CD14-positive monocyte (primary cell): ENCODE measurements at places on chromosomes 16 and 17. TPM values are rescaled to one million over a fixed set of nuclear protein-coding genes. Genes with fewer than 3 reads are reported as not detected.

Gene CCDC144A
- polyA plus RNA-seq: 0.03 and 0.23 TPM in 2 replicates

Gene DLX4
- polyA plus RNA-seq: 0.20 TPM

Gene ZKSCAN2
- 0.44 TPM for polyA plus RNA-seq

Gene SCIMP
- 164 TPM for polyA plus RNA-seq

Gene FNDC8
- not detected for polyA plus RNA-seq

Gene LGALS9B
- not detected for polyA plus RNA-seq

Gene HS3ST3A1
- polyA plus RNA-seq: not detected

Gene AGRP
- polyA plus RNA-seq: 0.32 TPM

Gene ZG16B
- 12.9 TPM for polyA plus RNA-seq

Gene KRT28
- polyA plus RNA-seq: not detected in 2 replicates

Gene LGALS9
- polyA plus RNA-seq: 149 TPM

Gene KRTAP9-4
- polyA plus RNA-seq: not detected in 2 replicates

Gene CRHR1
- polyA plus RNA-seq: not detected

Gene DBNDD1
- not detected for polyA plus RNA-seq

Gene ICAM2
- 174 TPM for polyA plus RNA-seq

Gene TBX21
- 0.16 TPM for polyA plus RNA-seq

Gene DNAH3
- not detected in 2 replicates for polyA plus RNA-seq

Gene TP53TG3
- not detected for polyA plus RNA-seq

Gene SAP30BP
- polyA plus RNA-seq: 43.8 TPM

Gene ANKRD40CL
- not detected for polyA plus RNA-seq

Gene CETP
- polyA plus RNA-seq: 0.52 and 0.61 TPM in 2 replicates

Gene MLST8
- 54.3 and 85.5 TPM in 2 replicates for polyA plus RNA-seq

Gene LAT
- 21.0 and 25.2 TPM in 2 replicates for polyA plus RNA-seq

Gene COG1
- 20.7 and 24.4 TPM in 2 replicates for polyA plus RNA-seq

Gene TBC1D3
- polyA plus RNA-seq: not detected

Gene HSD11B2
- not detected for polyA plus RNA-seq

Gene FBXO47
- not detected in 2 replicates for polyA plus RNA-seq

Gene CDC42EP4
- 9.9 and 12.7 TPM in 2 replicates for polyA plus RNA-seq

Gene MRPS34
- 109 TPM for polyA plus RNA-seq

Gene LRRC36
- 0.65 and 0.92 TPM in 2 replicates for polyA plus RNA-seq

Gene LUC7L
- 4.0 TPM for polyA plus RNA-seq

Gene GCGR
- polyA plus RNA-seq: not detected in 2 replicates

Gene HS3ST3B1
- 0.32 and 0.46 TPM in 2 replicates for polyA plus RNA-seq

Gene NTN1
- polyA plus RNA-seq: not detected

Gene MYH13
- not detected in 2 replicates for polyA plus RNA-seq

Gene C16orf96
- polyA plus RNA-seq: not detected

Gene MT1F
- 21.9 TPM for polyA plus RNA-seq

Gene SEPTIN12
- not detected for polyA plus RNA-seq

Gene WNK4
- polyA plus RNA-seq: not detected

Gene KRT31
- polyA plus RNA-seq: not detected

Gene NXPH3
- polyA plus RNA-seq: not detected in 2 replicates

Gene KDM6B
- polyA plus RNA-seq: 18.3 and 25.5 TPM in 2 replicates

Gene PIPOX
- not detected for polyA plus RNA-seq

Gene SMIM5
- 0.15 TPM for polyA plus RNA-seq

Gene NME1
- polyA plus RNA-seq: 14.8 and 16.1 TPM in 2 replicates

Gene CBX2
- not detected for polyA plus RNA-seq

Gene PLA2G10
- not detected for polyA plus RNA-seq

Gene DLG4
- polyA plus RNA-seq: 0.39 TPM

Gene NSMCE1
- polyA plus RNA-seq: 85.2 TPM

Gene TPSD1
- not detected for polyA plus RNA-seq

Gene TEKT5
- polyA plus RNA-seq: not detected
